ENCODE measurements at places on chromosomes 13 and 19.

DNA sequence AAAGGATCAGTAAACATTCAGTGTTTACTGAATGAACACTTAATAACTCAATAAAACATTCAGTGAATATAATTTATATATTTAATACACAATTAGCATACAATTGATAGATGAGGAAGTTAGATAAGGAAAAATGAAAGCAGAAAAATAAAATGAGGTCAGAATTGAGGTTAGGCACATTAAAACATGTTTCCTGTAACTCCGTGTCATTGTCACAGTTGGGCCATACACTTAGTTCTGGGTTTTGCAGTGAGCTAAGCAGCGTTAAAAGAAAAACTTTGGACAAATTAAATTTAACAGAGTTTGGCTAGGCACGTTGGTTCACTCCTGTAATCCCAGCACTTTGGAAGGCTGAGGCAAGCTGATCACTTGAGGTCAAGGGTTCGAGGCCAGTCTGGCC is 71.4 kb downstream of the MIPEP start:
- DNase-seq, result no peak

GRCh38 chr13:100129605-100130004 is 40.7 kb downstream of the PCCA start:
- DNase-seq, result no peak

- no peak for DNase-seq
Measured at GRCh38 chr13:86737334-86737932, 933.7 kb upstream of the SLITRK5 start.

DNA sequence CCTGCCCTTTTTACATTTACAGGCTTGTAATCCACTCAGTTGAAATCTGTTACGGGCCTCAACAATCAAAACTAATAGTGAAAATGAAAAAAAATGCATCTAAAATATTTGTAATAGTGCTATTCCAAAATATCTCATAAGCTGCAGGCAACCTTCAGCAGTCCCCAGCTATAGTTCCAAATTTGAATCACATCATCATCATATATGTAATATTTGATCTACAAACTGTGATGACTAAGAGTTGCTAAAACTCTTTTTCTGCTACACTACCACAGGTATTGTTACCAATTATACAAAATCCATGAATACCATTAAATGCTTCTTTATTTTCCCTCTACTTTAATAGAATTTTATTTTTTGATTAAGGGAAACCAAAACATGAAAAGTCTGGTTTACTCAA is 121.4 kb upstream of the RFC3 start:
- no peak for DNase-seq

DNA sequence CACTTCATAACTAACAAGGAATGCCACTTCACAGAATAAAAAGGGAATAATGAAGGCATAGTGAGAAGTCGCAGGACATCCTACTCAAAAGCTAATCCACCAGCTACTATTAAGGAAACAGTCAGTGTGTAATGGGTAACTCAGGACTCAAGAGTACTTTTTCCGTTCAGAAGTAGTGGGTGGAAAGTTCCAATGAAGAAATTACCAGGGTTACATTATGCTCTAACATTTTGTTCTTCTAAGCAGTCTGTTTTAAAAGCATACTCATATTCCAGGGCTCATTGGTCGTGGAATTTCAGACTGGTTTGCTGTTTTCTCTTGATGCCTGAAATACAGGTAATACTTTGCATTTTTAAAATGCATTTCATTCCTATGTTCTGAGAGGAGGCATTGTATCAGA is 222.4 kb upstream of the IRS2 start:
- DNase-seq, result no peak

DNA sequence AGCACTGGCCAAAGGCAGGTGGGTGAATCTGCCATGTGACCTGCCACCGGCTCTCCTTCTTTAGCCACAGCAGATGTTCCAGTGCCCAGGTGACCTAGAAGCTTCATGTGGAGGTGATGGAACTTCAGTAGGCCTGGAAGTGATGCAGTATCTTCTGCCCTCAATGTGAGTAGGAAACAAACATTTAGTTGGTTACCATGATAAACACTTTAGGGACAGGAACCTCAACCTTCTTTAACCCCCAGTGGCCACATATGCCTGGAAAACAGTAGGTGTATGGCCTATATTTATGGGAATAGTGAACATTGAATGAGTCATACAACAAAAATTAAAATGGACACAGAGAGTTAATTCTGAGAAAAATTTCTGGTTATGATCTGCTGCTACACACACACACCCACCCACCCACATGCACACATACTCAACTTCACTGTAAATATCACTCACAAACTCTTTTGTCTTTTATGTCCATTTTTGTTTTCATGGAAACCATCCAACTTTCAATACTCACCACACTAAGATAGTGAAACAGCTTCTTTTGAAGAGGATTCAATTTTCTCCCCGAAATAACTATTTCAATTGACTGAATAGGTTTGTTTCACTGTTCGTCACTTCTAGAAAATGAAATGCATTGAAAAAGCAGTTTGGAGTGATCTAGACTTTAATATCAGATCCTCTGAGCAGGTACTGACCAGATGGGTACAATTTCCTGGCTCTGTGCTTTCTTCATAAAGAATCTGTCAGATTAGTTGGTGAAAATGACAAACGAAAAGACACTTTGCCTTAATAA is 97.3 kb downstream of the STARD13 start:
- DNase-seq, result no peak
